ENCODE measurements at places on chromosomes 1 and 21. TPM values are rescaled to one million over a fixed set of nuclear protein-coding genes. Genes with fewer than 3 reads are reported as not detected.

The EPHA10 gene
- total RNA-seq, result not detected

The FMO1 gene
- not detected for total RNA-seq

The PPIE gene
- total RNA-seq, result 28.6 TPM

The CELA3A gene
- total RNA-seq, result not detected

The COL6A1 gene
- total RNA-seq, result 1,721 TPM
